Cerebellar nuclear complex (tissue), 1 donor: ENCODE measurements at places on chromosomes 2 and 18.

- no peak for DNase-seq
Measured at GRCh38 chr2:75788154-75788553, 77.4 kb upstream of the GCFC2 start.

- no peak for DNase-seq
Measured at GRCh38 chr2:106099691-106100090, 94.4 kb downstream of the UXS1 start.

DNA sequence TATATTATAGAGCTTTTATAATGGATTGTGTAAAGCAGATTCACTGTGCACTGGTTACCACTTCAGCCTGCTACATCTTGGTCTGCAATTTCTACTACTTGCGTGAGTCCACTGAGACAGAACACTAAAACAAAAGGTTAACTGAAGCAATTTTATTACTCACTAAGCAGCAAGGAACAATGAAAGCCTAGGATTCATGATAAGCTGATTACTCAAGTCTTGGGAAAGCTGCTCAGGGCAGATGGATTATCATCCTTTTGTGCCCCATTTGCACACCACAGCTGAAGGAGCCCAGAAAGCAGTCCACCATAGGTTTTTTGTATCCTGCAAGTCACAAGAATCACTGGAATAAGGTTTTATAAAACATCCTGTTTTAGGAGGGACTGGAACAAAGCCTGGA lies 1215.2 kb upstream of the TMEFF2 start:
- DNase-seq = no peak

DNA sequence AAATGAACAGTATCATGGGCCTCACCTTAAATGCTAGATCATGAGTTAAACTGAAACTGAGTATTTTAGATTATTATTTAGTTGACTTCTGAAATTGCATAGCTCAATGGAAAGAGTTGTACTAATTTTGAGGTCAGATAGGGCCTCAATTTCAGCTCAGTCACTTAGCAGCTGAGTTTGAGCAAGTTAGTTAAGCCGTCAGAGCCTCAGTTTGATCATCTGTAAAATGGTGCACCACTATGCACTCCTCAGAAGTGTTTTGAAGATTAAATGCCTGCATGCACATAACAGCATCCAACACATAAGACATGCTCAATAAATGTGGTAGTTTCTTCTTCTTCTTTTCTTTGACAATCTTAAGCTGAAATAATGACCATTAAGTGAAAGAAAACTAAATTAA lies 38.2 kb upstream of the ASNSD1 start:
- no peak for DNase-seq

- no peak for DNase-seq
Measured at GRCh38 chr2:53913721-53914120, 54.0 kb upstream of the GPR75 start.

- DNase-seq = no peak
Measured at GRCh38 chr2:29314816-29315571, 199.8 kb downstream of the CLIP4 start.

DNA sequence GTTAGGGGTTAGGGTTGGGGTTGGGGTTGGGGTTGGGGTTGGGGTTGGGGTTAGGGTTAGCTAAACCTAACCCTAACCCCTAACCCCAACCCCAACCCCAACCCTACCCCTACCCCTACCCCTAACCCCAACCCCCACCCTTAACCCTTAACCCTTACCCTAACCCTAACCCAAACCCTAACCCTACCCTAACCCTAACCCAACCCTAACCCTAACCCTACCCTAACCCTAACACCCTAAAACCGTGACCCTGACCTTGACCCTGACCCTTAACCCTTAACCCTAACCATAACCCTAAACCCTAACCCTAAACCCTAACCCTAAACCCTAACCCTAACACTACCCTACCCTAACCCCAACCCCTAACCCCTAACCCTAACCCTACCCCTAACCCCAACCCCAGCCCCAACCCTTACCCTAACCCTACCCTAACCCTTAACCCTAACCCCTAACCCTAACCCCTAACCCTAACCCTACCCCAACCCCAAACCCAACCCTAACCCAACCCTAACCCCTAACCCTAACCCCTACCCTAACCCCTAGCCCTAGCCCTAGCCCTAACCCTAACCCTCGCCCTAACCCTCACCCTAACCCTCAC lies 24.1 kb upstream of the RABL2A start:
- DNase-seq = no peak

DNA sequence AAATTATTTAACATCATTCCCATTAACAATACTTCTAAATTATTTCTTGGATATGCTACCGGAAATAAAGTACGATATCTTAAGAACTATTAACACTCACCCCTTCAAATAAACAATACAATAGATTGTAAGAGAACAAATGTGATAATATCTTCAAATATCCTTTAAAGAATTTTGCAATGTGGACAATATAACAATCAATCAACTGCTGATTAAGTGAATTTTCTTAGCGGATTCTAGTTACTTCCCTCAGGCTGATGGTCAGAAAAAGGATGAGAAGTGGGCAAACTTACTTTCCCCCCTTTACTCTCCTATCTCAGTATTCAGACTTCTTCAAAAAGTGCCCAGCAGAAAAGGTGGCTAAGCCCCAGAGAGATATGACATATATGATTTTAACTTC lies 10.8 kb downstream of the NFE2L2 start:
- DNase-seq = no peak

DNA sequence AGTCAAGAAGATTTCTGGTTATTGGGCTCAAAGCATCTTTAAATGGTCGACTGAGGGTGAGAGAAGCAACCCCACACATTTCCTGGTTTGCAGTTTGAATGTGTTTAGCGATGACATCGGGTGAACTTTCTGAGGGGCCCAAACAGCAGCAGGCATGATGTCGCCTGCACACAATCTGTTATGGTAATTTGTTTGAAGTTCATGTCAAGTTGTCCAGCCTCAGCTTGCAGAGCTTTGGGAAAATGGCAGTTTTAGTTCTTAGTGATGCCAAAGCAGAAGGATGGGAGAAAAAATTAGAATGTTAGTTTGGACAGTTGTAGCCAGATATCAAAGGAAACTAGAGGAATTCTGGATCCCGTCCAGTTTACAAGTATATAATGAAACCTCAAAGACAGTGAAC lies 284.6 kb downstream of the MBD5 start:
- no peak for DNase-seq

- DNase-seq = no peak
Measured at GRCh38 chr2:133945089-133945488, 308.8 kb upstream of the MGAT5 start.

GRCh38 chr2:8225266-8225665 lies 456.6 kb upstream of the ID2 start:
- DNase-seq = no peak

GRCh38 chr2:148023861-148024260 lies 3.0 kb downstream of the MBD5 start:
- DNase-seq = no peak

GRCh38 chr2:197168705-197169104 lies 141.9 kb downstream of the ANKRD44 start:
- DNase-seq = no peak

GRCh38 chr2:74619651-74620297 lies 28.4 kb downstream of the M1AP start:
- no peak for DNase-seq

GRCh38 chr2:189613650-189614420 lies 33.2 kb upstream of the SLC40A1 start:
- no peak for DNase-seq

GRCh38 chr18:24968238-24968775 lies 383.7 kb downstream of the ZNF521 start:
- DNase-seq = no peak

DNA sequence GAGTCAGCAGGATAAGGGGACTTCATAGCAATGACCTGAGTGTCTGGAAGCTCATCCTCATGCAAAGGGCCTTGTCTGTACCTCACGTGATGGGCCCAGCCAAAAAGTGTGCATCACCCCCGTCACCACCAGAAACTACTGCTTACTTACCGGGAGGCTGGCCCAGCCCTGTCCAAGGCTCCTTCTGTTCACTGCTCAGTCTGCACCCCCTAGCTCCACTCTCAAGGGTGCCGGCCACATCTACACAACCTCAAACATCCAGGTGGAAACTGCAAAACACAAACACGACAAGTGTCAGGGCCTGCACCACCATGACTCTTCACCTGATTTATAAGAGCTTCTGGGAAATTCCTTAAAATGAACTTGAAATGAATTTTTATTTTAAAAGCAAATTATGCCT lies 55.1 kb downstream of the ADD2 start:
- no peak for DNase-seq

- no peak for DNase-seq
Measured at GRCh38 chr18:75100832-75101630, 107.9 kb downstream of the PTGR3 start.

DNA sequence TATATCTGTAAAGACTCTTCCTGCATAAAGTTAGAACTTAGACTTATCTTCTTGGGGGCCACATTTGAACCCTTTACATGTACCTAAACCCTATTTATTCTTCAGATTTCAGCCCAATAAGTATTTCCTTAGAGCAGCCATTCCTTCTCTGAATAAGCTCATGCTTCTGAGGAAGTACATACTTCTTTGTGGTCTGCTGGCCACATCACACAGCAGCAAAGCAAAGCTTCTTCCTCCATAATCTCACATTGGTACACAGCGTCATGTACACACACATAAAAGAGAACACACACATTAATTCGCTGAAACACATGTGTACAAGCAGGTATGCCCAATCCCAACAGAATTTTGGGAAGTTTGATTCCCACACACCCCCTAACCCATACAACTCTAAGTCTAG lies 331.0 kb downstream of the CDH2 start:
- no peak for DNase-seq
